Lower lobe of right lung (tissue), 2 donors: ENCODE measurements at places on chromosomes 2 and 18. TPM values are rescaled to one million over a fixed set of nuclear protein-coding genes. Genes with fewer than 3 reads are reported as not detected.

SPRED2 gene
- 43.9 TPM for total RNA-seq

ANKRD62 gene
- total RNA-seq: 0.27 TPM

CFAP65 gene
- total RNA-seq: 7.6 TPM

HOXD13 gene
- total RNA-seq: not detected

SERPINE2 gene
- total RNA-seq: 5.6 TPM

FBXO15 gene
- total RNA-seq: 4.2 TPM

CCBE1 gene
- 14.0 TPM for total RNA-seq

CLK1 gene
- 132 TPM for total RNA-seq

SERPINB12 gene
- total RNA-seq: not detected

SIX3 gene
- not detected for total RNA-seq

MAPK4 gene
- 2.9 TPM for total RNA-seq

SH3RF3 gene
- total RNA-seq: 5.7 TPM

PID1 gene
- 48.0 TPM for total RNA-seq

FTCDNL1 gene
- 3.7 TPM for total RNA-seq

BMP10 gene
- total RNA-seq: 0.24 TPM

LRP1B gene
- 0.09 TPM for total RNA-seq

POTEI gene
- total RNA-seq: 0.24 TPM

CIB4 gene
- total RNA-seq: not detected

C2orf78 gene
- total RNA-seq: not detected

AKAIN1 gene
- not detected for total RNA-seq

NT5DC4 gene
- 0.53 TPM for total RNA-seq

ADGRF3 gene
- total RNA-seq: 0.35 TPM

LONRF2 gene
- 2.1 TPM for total RNA-seq

HAAO gene
- total RNA-seq: 6.1 TPM

PMAIP1 gene
- total RNA-seq: 1.6 TPM
